ENCODE measurements at places on chromosomes 4 and X.
A peak's percentile ranks its signal among the peaks of the same experiment; 100 is the strongest.

DNA sequence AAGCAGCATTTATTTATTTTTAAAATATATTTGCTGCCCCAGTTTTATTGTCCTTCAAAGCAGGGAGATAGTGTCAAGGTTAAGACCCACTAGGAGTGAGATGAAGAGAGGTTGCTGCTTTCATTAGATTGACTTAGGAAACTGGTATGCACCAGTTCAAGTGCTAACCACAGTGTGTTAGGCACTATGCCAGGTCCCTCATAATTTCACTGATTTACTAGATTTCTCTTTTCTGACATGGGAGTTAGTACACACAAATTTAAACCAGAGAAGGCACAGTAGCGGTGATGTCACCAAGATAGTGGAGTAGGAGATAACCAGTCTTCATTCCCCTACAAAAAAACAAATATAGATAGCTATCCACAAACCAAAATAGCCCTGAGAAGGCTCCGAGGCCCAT lies 14.3 kb downstream of the RRAGB start:
- no peak for DNase-seq

DNA sequence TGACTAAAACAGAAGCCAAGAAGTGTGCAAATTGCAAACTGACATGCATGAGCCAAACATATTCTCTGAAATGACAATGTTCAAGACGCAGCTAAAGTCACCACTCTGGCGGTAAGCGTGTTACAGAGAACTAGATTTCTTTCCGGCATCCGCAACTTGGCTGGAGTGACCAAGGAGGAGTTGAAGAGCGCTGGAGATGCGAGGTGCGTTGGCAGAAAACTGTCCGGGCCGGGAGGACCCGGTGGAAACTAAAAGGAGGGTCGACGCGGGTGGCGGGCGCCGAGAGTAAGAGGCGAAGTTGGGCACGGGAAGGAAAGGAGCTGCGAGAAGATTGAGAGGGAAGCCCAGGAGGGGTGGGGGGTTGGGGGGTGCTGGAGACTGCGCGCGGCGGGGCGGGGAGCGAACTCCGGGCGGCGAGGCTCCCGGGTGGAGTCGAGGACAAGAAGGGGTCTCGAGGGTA lies 807 bp downstream of the SEL1L3 start:
- no peak for DNase-seq

DNA sequence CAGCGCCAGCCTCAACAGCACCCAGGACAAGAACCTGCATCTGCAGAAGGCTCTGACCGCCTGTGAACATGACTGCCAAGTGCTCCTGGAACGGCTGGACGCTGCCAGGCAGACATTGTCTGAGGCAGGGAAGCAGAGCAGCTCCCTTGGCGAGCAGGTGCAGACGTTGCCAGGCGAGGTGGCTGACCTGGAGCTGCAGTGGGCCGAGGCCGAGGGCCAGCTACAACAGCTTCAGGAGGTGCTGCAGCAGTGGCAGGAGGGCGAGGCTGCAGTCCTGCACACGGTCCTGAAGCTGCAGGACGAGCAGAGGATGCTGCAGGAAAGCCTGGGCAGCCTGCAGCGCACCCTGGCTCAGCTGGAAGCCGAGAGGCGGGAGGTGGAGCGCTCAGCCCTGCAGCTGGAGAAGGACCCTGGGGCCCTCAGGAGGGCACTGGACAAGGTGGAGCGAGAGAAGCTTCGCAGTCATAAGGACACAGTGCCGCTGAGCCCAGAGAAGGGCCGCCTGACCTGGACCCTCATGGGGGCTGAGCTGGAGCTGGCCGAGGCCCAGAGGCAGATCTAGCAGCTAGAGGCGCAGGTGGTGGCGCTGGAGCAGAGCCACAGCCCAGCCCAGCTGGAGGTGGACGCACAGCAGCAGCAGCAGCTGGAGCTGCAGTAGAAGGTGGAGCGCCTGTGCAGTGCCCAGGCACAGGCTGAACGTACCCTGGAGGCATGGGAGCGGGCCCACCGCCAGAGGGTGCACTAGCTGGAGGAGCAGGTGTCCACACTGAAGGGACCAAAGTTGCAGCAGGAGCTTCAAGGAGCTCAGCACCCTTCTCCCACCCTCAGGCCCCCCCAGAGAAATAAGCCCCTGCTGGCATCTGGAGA lies 16.4 kb downstream of the SMIM10L2A start:
- no peak for DNase-seq

DNA sequence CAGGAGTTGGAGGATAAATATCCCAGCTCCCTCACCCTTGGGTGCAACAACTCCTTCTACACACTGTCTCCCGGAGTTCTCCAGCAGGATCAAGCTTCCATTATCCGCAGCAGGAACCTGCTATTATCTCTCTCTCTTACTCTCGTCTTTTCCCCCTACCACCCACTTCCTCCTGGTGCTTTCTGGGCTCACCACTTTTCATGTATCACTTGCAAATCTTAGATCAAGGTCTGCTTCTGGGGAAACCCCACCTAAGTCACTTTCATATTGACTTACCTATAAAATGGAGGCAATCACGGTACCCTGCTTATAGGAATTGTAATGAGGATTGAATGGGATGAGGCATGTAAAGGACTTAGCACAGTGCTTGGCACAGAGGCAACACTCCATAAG lies 589.5 kb downstream of the BCOR start:
- DNase-seq = no peak

- no peak for DNase-seq
These were observed 54.4 kb downstream of the MRPL1 start for GRCh38 chr4:77917075-77917474.

DNA sequence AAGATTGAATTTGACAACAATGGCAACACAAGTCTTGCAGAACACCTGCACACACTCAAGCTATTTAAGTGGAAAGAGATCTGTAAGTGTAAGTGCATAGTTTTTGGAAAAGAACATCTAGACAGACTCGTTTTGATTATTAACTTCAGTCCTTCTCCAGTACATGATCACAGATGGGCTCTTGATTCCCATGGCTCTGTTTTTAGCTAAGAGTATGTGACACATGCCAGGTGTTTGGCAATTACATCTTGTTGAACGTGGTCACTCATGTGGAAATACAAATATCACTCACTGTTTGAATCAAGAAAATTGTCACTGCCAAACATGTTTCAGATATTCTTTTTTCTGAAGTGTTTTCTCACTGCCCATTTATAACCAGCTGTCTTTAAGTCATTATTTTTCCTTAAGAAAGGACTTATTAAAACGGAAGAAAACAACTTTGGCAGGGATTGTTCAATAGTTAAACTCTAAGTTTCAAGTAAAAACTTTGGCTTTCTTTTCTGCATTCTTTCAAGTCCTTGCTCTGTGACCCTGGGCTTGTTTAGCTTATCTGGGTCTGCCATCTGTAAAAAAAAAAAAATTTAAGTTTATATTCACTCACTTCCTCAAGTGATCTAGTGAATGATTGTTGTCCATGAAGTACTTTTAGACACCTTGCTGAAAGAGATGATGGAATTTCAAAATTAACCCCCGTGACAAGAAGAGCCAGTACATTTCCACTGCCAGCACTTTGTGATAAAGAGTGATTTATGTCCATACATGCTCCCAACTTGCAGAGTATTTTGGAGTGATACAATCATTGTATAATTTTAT lies 125.4 kb downstream of the ATXN3L start:
- DNase-seq = no peak

DNA sequence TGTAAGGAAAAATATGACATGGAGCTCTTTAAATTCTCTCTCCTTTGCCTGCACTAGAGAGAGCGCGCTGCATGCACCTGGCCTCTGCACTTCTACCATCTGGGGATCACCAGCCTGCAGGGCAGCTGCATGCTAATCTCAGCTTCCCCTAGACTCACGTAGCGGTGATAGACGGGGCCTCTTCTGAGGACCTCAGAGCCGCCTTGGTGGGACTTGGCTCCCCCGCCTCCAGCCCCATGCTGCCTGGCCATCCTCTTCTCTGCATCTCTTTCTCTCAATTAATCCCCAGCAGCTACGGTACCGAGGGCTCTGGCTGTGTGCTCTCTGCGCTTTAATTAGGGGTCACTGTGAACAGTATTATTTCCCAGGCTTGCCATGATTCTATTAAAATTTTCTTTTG lies 52.8 kb upstream of the PSAPL1 start:
- DNase-seq = no peak

DNA sequence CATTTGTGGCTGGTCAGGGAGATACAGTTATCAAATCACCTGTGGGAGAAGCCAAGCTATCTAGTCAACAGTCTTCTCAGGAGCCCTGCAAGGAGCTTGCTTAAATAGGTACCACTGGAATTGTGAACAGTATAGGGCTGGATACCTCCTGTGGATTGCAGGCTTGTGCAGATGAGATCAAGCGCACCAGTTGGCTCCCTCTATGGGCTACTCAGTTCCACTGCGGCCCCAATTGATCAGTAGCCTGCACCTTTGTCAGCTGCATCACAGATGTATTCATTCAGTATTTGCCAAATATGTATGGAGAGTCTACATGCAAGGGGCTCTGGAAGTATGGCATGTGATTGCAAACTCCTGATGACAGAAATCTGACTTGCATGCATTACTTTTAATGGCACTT lies 28.6 kb downstream of the TEX13A start:
- DNase-seq = no peak

- DNase-seq = no peak
These were observed 47.6 kb downstream of the RAB33B start for GRCh38 chr4:139501527-139501926.

- no peak for DNase-seq
These were observed 1.8 kb downstream of the ABCD1 start for GRCh38 chrX:153726286-153727122.

- no peak for DNase-seq
These were observed 19.9 kb downstream of the MRFAP1 start for GRCh38 chr4:6660430-6660829.

GRCh38 chr4:122045533-122045932 lies 93.7 kb upstream of the TRPC3 start:
- DNase-seq = peak; percentile 100

DNA sequence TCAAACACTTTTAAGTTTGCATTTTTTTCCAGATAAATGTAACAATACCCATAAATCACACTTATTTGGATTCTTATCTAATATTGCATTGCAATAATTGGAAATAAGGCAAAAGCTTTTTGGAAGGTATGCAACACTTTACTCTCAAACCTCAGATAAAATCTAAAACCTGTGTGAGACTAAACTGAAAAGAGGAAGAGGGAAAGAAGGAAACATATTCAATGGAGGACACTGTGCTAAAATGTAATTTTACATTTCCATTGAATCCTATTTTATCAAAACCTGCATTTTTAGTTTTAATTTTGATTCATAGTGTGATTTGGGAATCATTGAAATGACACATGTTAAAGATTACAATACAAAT lies 99.4 kb downstream of the HPGD start:
- no peak for DNase-seq

DNA sequence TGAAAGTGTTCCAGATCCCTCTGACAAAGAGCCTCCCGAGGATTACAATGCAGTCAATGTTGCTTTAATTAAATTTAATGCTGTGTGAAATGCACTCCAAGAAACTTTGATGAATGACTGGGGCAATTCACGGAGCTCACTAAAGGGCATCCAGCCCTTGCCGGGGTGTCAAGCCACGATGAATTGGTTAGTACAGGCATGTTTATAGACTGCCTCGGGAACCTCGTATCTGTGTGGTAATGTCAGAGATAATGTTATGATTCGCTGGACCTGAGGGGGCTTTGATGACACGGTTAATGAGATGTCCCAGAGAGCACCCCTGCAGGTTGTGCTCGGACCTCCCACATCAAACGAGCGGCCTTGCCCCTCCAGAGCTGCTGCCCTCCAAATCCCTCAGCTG lies 428.8 kb downstream of the NKX6-1 start:
- no peak for DNase-seq

DNA sequence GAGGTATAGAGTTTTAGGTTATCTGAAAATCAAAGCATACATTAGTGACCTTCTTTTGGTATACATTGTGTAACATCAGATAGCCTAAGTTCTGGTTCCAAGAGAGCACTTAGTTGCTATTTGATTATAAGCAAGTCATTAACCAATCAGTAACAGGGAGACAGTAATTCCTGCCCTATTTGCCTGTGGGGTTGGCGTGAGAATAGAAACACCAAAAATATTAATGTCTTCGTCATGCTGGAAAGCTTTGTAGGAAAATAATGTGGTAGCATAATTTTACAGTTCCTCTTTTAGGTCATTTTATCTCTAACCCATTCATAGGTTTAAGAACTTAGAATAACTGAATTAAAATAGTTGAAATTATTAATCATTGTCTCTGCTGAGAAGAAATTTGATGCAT lies 37.8 kb downstream of the NPNT start:
- DNase-seq = no peak

DNA sequence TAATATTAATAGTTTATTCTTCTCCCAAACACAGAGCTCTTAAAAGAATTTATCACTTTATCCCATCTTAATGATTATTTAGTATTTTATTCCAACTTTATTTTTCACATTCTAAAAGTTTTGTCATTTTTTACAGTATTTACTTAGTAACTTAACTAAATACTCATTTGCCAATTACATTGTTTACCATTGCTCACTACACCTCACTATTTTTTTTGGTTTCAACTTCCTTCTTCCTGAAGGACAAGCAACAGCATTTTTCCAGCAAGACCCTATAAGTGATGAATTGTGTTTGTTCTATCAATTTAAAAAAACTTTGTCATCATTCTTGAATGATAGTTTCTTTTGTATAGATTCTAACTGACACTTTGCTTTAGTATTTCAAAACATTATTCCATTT lies 19.4 kb upstream of the SRD5A3 start:
- no peak for DNase-seq

DNA sequence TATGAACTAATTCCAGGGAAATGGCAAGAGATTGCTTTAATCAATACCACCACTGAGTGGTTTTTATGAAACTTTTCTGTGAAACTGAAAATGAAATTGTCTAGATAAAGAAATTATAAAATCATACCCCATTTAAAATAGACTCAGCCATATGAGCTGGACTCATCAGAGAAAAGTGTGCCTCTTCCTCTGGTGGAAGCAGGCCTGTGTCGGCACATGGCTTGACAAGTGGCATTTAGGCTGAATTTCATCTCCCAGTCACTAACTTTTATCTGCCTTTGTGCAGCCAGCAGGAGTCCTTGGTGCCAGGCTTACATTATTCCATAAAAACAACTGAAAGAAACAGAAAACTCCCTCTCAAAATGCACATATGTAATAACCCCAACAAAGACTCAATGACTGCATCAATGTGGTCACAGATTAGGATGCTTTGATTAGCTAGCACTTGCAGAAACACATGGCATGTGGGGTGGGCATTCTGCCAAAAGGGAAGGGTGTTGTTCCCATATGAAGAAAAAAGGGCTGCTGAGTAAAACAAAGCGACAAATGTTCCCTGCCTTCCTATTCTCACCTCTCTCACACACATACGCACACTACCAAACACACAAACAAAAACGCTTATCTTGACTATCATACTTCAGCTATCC lies 232.3 kb downstream of the PABPC4L start:
- peak; percentile 72 for DNase-seq

- no peak for DNase-seq
These were observed 415.0 kb downstream of the BCOR start for GRCh38 chrX:39682778-39683177.

DNA sequence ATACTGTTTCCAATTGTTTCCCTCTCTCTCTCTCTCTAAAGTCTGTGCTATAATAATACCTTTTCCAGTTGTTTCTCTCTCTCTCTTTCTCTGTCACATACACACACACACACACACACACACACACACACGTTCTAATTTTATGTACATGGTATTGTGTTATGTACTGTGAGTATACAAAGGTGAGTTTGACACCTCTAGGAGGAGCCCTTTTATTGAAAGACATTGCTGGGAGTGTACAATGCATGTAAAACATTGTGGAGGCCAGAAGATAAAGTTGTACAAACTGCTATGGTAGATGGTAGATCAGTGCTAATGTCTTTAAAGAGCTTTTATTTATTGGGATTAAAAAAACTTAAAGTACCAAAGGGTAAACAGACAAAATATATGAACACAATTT lies 53.6 kb downstream of the BLTP1 start:
- no peak for DNase-seq

- no peak for DNase-seq
These were observed 203.3 kb downstream of the OR13H1 start for GRCh38 chrX:131747173-131747572.

Measured in SK-N-MC (cell line).